ENCODE measurements at places on chromosomes 11 and 22. TPM values are rescaled to one million over a fixed set of nuclear protein-coding genes. Genes with fewer than 3 reads are reported as not detected.

DNA sequence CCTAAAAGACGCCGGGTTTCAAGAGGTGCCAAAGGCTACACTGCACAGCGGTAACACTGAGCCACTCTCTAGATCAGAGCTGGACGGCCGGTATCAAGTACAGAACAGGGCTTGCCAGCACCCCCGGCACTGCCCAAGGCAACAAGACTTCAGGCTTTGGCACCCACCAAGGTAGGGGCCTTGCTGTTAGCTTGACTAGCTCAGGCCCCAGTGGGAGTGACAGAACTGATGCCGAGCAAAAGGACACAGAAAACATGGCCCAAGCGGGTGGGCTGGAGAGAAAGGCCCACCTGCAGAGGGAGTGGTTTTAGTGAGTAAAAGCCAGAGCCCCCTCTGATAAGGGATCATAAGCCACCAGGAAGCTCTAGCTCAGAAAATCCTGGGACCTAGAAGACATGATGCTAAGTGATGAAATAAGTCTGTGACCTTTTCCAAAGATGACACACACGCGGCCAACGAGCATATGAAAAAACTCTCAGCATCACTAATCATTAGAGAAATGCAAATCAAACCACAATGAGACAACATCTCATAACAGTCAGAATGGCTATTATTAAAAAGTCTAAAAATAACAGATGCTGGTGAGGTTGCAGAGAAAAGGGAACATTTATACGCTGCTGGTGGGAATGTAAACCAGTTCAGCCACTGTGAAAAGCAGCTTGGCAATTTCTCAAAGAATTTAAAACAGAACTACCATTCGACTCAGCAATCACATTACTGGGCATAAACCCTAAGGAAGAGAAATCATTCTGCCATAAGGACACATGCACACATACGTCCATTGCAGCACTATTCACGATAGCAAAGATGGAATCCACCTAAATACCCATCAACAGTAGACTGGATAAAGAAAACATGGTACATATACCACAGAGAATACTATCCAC, 12.9 kb downstream of the EHD1 start:
- no peak for DNase-seq

GRCh38 chr11:127632976-127633680, 632.6 kb upstream of the KIRREL3 start:
- no peak for DNase-seq

DNA sequence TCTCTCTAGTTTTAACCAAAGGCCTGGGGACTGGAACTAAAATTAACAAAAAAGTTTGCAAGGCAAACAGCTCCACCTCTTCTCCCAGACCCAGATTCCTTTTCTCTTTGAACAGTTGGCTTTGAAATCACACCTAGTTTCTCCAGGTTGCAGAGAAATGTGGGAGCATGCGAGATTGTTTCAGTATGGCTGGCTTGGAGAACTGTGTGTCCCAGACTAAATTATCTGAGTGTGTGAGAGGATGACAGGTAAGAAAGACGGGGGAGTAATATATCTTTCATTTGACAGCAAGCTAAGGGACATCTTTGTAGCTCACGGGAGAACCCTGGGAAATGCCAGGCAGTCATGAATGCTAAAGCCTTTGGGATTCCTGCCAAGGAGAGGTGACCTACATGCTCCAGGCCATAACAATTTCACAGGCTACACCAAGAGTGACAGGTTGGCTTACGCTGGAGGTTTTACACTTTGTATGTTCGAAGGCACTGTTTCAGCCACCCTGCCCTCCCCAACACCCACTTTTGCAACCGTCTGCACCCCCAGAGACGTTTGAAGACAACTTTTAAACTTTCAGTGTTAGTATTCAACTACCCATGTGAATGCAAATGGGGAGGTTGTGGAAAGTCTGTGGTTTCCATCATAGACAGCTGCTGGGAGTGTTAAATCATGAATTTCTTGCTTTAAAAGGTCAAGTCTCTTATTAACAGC, 109.3 kb upstream of the SNX19 start:
- no peak for DNase-seq

DNA sequence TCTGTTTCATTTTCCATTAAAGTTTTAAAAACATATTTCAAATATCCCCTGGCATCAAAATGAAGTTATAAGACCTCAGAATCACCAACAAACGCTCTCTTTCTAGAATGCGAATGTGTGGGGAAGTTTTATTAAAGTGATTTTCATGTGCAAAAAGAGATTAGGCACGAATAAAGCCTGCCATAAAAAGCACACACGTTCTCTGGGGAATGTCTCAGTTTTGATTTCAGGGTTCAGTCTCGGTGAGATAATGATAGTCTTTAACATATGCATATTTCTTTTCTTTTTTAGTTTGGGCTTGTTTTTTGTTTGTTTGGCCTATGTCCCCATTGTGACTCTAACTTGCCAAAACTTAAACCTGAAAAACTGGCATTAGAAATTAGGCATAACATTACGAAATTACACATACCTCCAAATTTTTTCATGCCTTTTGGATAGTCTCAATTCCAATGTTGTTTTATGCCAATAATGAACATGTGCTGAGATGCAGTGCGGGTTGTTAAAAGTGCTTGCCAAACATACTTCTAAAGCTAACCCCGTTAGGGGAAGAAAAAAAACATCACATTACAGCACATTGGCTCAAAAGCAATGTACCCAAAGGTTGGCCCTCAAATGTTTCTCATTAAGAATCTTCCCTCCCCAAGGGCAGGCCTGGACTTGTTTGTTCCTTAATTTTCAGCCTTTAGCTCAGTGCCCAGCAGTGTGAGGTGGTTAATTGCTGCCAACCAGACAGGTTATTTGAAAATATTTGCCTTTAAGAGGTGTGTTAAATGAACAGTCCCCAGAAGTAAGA, 33.2 kb upstream of the FBLN1 start:
- no peak for DNase-seq

The MMP1 gene
- polyA plus RNA-seq = 2.9 TPM

DNA sequence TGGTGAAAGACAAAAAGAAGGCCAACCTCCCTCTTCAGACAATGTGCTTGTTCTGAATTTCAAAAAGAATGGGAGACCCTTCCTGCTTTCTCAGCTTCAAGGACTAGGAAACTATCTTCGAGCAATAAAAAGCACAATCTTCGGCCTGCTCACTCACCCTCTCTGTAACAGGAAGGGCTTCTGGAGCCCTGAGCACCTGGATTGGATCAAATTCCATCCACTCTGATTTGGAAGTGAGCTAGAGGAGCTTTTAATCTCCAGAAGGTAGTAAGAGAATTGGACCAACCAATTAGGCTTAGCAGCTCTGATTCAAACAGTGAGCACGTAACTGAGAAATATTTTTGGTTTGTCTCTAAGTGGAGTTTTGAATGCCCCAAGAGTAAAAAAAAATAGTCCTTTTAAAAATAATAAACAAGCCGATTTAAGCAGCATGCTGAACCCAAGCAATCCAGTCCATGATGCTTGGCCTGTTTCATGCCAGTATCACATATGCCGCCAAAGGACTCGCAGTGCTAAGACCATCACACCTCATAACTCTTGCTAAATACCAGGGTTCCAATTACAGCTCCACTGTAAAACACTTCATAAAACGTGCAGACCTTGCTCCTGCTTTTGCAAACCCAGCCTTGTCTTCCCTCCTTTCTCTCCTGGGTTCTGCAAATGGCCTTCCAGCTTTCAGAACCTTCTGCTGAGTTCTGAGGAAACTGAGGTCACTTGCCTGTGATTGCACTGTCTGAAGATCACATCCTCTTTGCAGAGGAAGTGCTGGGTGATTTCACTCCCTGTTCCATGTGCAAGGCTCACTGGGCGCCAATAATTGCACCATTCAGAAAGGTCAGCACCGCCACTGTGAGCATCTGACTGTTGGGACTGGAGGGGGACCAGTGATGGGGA, 74.4 kb downstream of the SLC1A2 start:
- peak; percentile 64 for DNase-seq

GRCh38 chr11:119206511-119207414, 624 bp downstream of the CBL start:
- DNase-seq = no peak

The PAX6 gene
- 0.22 TPM for polyA plus RNA-seq

The ANO5 gene
- polyA plus RNA-seq = 2.7 TPM

DNA sequence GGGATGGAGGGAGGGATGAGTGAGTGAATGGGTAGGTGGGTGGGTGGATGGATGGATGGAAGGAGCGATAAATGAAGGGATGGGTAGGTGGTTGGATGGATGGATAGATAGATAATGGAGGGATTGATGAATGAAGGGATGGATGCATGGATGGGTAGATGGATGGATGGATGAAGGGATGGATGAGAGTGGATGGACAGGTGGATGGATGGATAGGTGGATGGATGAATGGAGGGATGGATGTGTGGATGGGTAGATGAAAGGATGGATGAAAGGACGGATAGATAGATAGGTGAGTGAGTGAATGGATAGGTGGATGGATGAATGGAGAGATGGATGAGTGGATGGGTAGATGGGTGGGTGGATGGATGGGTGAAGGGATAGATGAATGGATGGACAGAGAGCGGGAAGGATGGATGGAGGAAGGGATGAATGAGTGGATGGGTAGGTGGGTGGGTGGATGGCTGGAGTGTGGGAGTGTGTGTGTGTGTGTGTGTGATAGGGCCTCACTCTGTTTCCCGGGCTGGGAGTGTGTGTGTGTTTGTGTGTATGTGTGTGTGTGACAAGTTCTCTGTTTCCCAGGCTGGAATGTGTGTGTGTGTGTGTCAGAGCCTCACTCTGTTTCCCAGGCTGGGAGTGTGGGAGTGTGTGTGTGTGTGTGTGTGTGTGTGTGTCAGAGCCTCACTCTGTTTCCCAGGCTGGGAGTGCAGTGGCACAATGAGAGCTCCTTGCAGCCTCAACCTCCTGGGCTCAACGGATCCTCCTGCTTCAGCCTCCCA, 2.1 kb upstream of the PRR33 start:
- DNase-seq = no peak

- DNase-seq = peak; percentile 63
These were observed 131.0 kb upstream of the LDLRAD3 start for GRCh38 chr11:35812828-35813227.

The ABTB2 gene
- polyA plus RNA-seq = 5.4 TPM

- no peak for DNase-seq
These were observed 921 bp downstream of the C1QTNF5 start for GRCh38 chr11:119339589-119340334.

The TIMM10B gene
- polyA plus RNA-seq = 29.8 TPM

DNA sequence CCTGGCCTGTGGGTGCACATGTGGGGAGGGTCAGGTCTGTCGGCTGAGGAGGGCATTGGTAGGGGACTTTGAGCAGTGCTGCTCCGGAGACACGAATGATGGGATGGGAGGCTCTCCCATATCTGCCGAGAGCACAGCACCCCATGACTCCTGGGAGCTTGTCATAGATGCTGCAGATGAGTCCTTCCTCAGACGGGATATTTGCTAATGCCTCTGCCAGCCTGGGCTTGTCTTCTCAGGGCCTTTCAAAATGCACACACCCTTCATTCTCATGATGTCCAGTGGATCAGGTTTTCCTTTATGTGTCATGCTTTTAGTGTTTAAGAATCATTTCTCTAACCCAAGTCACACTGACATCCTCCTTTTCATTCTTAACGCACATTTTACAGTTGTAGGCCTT, 8.1 kb upstream of the RNH1 start:
- DNase-seq = no peak

The DGAT2 gene
- 2.1 TPM for polyA plus RNA-seq

The NR1H3 gene
- 55.6 TPM for polyA plus RNA-seq

- no peak for DNase-seq
These were observed 3.1 kb downstream of the AKIP1 start for GRCh38 chr11:8913961-8914660.

GRCh38 chr22:31629741-31630184, 32.3 kb downstream of the PISD start:
- no peak for DNase-seq

- no peak for DNase-seq
These were observed 106.4 kb downstream of the TRAF6 start for GRCh38 chr11:36403661-36404060.

The CYP2D6 gene
- polyA plus RNA-seq = 5.1 TPM

The CATSPERZ gene
- polyA plus RNA-seq = 0.33 TPM

DNA sequence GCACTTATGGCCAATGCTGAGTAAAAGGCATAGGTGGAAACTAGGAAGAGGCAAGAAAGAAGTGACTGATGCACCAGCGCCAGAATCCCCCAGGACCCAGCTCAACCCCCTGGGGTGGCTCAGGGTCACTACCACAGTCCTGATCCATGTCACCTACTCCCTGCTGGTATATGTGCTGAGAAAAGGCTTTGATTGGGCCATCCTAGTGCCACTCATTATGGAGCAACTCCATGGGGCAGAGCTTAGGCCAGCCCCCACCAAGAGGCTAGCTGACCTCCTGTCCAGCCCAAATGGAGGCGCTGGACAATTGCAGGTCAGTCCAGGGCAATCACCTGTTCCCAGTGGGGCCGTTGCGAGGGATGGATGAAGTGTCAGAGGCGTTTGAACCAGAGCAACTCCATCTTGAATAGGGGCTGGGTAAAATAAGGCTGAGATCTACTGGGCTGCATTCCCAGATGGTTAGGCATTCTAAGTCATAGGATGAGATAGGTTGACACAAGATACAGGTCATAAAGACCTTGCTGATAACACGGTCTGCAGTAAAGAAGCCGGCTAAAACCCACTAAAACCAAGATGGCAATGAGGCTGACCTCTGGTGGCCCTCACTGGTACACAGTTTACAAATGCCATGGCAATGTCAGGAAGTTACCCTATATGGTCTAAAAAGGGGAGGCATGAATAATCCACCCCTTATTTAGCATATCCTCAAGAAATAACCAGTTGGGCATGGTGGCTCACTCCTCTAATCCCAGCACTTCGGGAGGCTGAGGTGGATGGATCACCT, 20.6 kb upstream of the DAGLA start:
- no peak for DNase-seq

GRCh38 chr22:19194766-19195536, 16.4 kb upstream of the SLC25A1 start:
- DNase-seq = no peak

DNA sequence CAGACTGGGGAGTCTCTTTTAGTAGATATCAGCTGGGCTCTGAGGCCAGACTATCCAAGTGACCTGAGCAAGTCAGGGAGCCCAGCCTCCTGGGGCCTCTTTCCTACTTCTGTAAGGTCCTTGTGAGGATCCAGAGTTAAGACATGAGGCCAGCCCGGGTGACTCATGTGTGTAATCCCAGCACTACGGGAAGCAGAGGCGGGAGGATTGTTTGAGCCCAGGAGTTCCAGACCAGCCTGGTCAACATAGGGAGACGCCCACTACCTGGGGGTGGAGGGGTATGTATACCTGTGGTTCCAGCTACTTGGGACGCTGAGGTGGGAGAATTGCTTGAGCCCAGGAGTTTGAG, 36.9 kb upstream of the POLA2 start:
- DNase-seq = no peak

DNA sequence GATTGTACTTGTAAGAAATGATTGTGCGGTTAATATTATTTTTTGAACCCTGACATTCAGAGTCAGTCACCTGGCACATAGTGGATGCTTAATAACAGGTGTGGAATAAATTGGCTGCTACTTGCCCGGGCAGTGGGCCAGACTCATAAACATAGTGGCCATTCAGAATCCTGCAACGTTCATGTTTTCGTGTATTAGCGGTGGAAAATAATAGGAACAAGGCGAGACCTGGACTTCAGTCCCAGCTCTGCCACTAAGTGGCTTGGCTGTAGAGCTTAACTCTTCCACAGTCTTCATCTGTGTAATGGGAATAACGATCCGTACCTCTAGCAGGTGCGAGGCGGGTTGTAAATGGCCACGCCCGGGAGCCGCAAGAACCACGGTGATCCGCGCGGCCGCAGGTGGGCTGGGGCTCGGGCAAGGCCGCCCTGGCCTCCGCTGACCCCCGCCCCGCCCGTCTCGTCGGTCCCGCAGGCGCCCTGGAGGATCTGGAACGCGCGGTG, 761 bp upstream of the TMEM25 start:
- DNase-seq = no peak

The OR52N4 gene
- not detected for polyA plus RNA-seq

The C11orf42 gene
- 1.1 TPM for polyA plus RNA-seq

Measured in right lung (tissue), 10 donors.